ENCODE measurements at places on chromosomes 1 and 21. TPM values are rescaled to one million over a fixed set of nuclear protein-coding genes. Genes with fewer than 3 reads are reported as not detected.

The AJAP1 gene
- total RNA-seq = 1.00 TPM

The HOOK1 gene
- total RNA-seq = not detected

The ITLN1 gene
- total RNA-seq = not detected

The TMIGD3 gene
- total RNA-seq = 0.59 TPM

The KIF14 gene
- 11.9 TPM for total RNA-seq

The SLC1A7 gene
- not detected for total RNA-seq

The ENSA gene
- 242 TPM for total RNA-seq

The IVL gene
- total RNA-seq = not detected

The PTPN7 gene
- 1.0 TPM for total RNA-seq

The PLEKHN1 gene
- total RNA-seq = 1.3 TPM

The CFAP141 gene
- not detected for total RNA-seq

The GCLM gene
- total RNA-seq = 26.3 TPM

The GPR25 gene
- not detected for total RNA-seq

The PDIK1L gene
- 6.1 TPM for total RNA-seq

The STMN1 gene
- 203 TPM for total RNA-seq

The CDCP2 gene
- not detected for total RNA-seq

The OR10R2 gene
- not detected for total RNA-seq

The SMPDL3B gene
- 0.10 TPM for total RNA-seq

The BARHL2 gene
- not detected for total RNA-seq
